CD4-positive, alpha-beta T cell treated with Interleukin-21 for 1 hour (primary cell): ENCODE measurements at places on chromosomes 16 and 17.

- DNase-seq: no peak
Observed at GRCh38 chr17:5780476-5780875, 196.2 kb upstream of the NLRP1 start.

DNA sequence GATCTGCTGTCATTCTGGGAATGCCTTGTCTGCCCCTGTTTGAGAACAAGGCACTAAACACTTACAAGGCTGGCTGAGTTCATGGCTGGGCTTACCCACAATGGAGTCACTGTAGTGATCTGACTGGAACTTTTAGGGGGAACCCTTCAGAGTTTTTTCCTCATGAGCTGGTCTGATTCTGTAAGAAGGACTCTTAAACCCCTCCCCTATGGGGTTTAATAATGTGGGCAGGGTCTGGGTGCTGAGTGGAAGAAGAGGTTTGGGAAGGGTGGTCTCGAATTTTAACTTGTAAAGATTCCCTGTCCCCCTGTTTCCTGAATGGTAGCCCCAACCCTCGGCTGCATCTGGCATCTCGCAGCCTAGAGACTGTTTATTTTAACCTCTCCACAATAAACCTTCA, 30.6 kb downstream of the OSBPL7 start:
- no peak for DNase-seq

DNA sequence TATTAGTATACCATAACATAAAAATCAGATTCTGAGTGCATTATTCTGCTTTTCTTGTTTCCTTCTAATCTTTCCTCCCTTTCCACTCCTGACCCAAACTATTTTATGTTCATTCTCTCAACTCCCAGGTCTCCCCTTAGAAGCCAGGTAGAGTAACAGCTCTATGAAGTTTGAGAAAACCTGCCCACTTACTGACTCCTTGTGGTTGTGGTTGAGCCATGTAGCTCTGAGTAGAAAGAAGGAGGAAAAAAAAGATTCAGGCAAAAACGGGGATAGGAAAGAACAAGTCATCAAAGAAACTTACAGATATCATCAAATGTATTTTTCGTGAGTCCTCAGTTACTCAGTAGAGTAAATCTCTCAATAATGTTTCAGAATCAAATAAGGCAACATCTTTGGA, 216.7 kb downstream of the PMP22 start:
- DNase-seq: no peak

DNA sequence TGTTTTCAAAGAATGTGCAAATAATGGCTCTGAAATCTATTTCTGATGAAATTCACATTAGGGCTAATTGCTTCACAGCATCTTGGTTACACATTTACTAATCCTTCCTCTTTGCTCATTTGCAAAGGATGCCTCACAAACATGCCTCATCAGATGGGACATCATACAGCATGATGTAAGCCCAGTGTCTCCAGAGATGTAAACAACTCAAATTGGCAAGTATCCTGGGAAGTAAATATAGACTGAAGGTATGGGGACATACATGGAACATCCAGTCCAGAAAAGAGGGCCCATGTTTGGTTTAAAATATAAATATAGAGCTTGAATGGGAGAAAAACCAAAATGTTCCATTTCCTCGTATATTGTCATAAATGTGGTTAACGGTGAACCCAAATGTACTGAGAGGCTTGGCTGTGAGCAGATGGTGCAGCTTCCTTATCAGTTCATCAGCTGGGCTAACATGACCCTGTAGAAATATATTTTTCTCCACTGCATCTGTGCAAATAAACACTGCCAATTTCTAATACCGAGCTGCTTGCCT, 142.9 kb upstream of the NUDT7 start:
- no peak for DNase-seq

- no peak for DNase-seq
Observed at GRCh38 chr16:9123871-9124270, 32.4 kb downstream of the HAPSTR1 start.

- no peak for DNase-seq
Observed at GRCh38 chr16:57695680-57696069, 1.1 kb downstream of the DRC7 start.

GRCh38 chr16:71440669-71441347, 1.0 kb downstream of the TLE7 start:
- no peak for DNase-seq

- DNase-seq: no peak
Observed at GRCh38 chr17:61309362-61310256, 90.0 kb upstream of the TBX2 start.

DNA sequence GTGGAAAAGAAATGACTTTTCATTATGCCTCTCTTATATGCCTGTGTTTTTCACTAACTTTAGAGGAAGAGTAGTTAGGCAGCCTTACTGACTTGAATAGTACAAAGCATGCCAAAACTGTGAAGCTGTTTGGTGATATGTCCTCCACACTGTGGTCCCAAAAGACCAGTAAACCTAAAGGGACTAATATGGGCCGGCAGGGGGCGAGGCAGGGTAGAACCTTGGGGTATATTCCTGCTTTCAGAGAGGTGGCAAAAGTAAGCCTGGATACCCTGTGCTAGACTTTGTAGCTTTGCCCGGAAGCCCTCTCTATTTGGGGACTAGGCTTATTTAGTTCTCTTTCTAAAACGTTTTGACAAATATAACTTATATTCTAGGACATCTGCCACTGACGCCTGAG, 36.5 kb upstream of the VWA3A start:
- DNase-seq: no peak

GRCh38 chr17:3754458-3755334, 31.0 kb downstream of the HASPIN start:
- DNase-seq: peak; percentile 86

DNA sequence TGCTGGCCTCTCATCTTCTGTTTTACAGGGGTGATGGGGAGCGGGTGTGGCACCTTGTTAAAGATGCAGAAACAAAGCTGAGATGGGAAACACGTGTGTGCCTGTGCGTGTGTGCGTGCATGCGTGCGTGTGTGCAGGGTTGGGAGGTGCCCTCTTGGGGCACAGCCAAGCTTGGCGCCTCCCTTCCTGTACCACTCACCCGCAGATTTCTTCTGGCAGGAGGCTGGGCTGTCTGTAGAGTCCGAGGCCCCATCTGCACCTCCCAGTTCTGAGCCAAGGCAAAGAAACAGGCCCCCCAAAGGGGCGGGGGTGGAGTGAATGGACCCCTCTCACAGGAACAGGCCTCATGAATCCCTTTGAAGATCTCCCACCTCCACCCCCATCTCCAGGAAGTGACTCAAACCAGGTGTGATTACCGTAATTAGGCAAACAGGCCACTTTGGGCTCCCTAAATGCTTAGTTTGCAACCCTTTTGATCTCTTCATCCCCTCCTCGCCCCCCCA, 20.9 kb downstream of the TNS4 start:
- peak; percentile 91 for DNase-seq

- DNase-seq: no peak
Observed at GRCh38 chr17:4728124-4728523, 3.1 kb upstream of the MED11 start.

DNA sequence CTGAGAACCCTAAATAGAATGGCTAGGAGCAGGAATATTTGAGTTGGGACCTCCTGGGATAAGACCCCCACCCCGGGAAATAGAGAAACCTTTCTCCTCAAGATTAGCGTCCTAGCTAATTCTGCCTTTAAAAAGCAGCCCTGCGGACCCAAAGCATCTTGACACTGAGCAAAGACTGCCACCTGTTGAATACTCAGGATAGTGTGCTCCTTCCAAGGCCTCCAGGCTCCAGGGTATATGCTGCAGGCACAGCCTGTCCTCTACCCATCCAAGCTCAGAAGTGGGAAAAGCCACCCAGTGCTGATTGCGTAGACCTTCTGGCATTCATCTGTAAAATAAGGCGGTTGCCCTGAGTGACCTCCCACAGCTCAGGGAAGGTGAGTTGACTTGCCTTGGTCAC, 456.2 kb upstream of the DYNLRB2 start:
- peak; percentile 36 for DNase-seq

DNA sequence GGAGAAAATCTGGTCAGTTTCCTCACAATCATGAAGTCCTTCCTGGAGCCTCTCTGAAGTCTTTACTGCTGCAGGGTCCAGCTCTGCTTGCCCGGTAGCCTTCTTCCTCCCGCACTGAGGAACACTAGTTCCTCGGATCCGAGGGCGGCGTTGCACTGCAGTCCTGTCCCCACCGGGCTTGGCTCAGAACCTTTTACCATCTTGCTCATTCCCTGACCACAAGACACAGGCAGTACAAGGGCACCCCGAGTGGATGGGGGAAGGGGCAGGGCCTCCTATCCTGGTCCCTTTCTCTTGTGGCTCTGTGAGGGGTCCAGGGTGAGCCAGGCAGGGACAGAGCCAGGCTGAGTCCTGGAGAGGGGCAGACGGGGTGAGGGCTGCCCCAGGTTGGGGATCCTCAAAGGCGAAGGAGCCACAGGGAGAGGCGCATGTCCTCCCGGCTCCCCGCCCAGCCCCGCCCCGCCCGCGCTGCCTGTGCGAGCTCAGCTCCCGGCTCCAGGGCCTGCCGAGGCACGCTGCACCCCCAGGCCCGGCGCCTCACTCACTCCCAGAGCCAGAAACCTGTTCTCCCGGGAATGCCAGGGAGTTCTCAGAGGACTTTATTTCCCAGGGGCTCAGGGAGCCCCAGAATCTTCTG, 1.5 kb downstream of the FOXN1 start:
- no peak for DNase-seq

DNA sequence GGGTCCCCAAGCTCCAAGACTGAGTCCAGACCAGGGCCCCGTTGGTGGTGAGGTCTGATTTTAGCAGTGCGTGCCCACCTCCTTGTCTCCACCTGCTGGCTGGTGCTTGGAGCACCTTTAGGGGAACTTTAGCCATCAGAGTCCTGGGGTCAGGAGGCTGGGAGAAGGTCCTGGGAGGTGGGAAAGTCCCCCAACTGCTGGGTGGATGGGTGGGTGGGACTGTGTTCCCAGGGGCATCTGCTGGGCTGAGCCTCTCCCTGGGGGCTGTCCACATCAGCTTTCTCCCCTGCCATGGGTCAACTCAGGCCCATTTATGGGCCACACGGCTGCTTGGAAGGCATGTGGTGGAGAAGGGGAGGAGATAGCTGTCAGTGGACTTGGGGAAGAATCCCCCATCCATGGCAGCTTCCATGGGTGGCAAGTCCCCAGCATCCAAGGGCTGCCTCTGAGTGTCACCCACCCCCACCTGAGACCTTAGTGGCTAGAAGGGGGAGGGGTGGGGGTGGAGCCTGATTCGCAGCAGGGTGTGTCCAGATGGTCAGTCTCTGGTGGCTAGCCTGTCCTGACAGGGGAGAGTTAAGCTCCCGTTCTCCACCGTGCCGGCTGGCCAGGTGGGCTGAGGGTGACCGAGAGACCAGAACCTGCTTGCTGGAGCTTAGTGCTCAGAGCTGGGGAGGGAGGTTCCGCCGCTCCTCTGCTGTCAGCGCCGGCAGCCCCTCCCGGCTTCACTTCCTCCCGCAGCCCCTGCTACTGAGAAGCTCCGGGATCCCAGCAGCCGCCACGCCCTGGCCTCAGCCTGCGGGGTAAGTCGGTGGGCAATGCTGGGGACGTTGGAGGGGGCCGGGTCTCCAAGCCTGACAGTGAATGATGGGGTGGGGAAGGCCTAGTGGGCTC, at the start of gene TRPV2:
Gene TRPV2, plus strand, starts transcription at position 541 of the 894 bp plus-strand sequence. CDS start 2,098 bp downstream, outside the sequence.
- peak; percentile 58 for DNase-seq

DNA sequence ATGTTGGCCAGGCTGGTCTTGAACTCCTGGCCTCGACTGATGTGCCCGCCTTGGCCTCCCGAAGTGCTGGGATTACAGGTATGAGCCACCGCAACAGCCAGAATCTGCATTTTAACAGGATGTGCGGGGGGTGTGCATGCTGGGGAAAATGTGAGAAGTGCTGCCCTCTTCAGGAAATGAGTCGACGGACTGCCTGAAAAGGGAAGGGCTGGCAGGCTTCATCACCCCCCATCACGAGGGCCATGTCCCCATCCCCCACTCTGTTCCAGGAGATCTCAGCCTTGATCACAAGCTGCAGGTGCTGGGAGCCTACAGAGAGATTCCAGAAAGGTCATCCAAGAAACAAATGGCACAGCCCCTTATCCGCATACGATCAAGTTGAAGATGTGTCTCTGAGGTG, 195.3 kb upstream of the RPL38 start:
- peak; percentile 10 for DNase-seq

DNA sequence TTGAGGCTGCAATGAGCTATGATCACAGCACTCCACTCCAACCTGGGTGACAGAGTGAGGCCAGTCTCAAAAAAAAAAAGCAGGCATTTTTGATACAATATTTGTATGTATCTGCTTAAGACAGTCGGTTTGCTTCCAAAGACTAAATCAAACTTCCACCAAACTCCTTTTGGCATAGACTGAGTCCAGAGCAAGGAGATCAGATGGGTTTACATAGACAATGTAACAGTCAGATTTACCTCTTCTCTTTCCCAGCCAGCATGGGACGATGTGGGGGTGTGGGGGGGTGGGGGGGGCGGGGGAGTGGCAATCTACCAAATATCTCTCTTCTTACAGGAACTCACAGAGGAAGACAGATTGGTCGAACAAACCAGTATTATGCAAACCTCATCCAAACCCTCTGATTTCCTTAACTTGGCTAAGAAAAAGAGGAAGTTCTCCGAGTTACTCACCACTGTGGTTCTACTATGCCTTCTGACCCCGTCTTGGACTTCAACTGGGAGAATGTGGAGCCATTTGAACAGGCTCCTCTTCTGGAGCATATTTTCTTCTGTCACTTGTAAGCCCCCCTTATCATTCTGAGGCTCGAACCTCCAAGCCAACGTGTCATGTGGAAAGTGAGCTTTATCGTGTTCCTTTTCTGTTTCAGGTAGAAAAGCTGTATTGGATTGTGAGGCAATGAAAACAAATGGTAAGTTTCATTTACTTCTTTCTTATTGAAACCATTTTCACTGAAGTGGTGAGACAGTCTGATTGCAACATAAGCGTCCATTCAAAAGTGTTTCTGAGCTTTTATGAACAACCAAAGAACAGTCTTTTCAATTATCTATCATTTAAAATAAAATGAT, at the start of gene MILR1:
Gene MILR1, plus strand, starts transcription at position 451 of the 848 bp plus-strand sequence. Its CDS starts 54 bp downstream, at position 505.
- DNase-seq: peak; percentile 28

- no peak for DNase-seq
Observed at GRCh38 chr17:29911641-29912177, 18.3 kb downstream of the SSH2 start.

DNA sequence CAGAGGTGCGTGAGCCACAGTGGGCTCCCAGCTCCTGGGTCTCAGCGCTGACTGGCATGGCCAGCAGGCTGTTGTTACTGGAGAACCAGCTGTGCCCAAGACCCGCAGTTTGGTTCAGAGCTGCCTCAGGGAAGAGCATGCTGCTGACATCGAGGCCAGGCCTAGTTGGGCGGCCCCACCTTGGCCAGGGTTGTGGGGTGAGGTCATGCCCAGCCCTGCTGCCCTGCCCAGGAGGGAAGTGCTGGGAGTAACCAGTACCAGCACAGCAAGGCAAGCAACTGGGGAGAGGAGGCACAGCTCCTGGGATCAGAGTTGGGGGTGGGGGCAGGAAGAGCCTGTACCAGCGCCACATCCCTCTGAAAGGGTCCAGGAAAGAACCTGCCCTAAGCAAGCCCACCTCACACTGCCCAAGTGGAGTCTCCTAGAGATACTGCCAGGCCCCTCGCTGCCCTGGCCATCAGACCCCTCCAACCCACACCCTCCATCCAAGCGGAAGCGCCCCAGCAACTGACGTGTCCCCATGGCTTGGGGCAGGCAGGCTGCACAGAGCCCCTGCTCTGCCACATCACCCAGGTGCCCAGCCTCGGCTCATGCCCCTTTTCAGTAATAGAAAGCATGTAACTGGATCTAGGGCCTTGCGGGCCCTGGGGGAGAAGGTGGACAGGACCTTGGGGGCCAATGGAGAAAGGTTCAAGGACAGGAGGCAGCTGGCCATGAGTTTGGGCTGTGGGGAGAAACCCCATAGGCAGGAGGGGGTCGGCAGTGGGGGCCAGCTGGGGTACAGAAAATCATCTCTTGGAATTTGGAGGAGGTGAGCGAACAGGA, 990 bp downstream of the DOK4 start:
- DNase-seq: no peak

GRCh38 chr17:38894276-38894675, 24.4 kb downstream of the LASP1 start:
- no peak for DNase-seq

- DNase-seq: no peak
Observed at GRCh38 chr17:8007836-8008235, 5.4 kb downstream of the GUCY2D start.
